ENCODE measurements at places on chromosomes 1 and 21.

GRCh38 chr1:38064197-38064903 lies 17.8 kb upstream of the POU3F1 start:
- DNase-seq: no peak

DNA sequence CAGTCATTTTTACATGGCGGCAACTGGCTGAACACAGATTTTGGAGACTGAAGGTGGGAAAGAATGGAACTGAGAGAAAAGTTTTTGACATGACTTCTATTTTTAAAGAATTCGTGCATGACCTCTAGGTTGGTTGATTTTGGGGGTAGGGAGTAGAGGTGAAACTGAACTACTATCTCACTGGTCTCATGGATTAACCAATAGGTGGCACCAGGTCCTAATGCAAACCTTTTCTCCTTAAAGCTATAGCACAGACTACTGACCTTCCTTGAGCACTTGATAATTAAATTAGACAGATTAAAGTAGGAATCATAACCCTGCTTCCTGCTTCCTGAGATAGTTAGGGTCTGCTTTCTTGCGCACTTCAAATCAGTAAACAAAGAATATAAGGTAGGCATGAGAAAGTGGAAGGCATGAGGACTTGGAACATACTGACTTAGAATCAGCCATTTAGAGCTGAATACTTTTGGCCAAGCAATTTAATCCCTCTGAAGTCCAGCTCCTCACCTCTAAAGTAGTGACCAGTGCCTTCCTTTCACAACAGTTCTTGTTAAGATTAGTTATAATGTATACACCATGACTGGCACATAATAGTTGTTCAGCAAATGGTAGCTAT lies 206.0 kb downstream of the CENPF start:
- DNase-seq: no peak

DNA sequence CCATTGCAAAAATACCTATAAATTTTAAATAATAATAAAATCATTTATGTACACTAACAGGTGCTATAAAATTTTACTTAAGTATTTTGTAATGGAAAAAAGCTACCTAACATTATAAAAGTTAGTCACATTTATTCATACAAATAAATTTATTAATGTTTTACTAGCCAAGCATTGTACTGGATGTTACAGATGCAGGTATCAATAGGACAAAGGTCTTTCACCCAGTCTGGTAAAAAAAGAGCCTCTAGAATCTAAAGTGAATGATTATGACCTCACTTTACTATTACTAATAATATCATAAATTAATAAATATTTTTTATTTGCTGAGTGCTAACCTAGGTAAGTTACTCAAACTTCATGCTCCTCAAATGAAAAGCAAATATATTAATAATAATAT lies 170.6 kb downstream of the KCNT2 start:
- no peak for DNase-seq

GRCh38 chr1:14323568-14324247 lies 274.8 kb upstream of the KAZN start:
- no peak for DNase-seq

- DNase-seq: no peak
These were observed 3.2 kb downstream of the NOS1AP start for GRCh38 chr1:162072740-162073139.

DNA sequence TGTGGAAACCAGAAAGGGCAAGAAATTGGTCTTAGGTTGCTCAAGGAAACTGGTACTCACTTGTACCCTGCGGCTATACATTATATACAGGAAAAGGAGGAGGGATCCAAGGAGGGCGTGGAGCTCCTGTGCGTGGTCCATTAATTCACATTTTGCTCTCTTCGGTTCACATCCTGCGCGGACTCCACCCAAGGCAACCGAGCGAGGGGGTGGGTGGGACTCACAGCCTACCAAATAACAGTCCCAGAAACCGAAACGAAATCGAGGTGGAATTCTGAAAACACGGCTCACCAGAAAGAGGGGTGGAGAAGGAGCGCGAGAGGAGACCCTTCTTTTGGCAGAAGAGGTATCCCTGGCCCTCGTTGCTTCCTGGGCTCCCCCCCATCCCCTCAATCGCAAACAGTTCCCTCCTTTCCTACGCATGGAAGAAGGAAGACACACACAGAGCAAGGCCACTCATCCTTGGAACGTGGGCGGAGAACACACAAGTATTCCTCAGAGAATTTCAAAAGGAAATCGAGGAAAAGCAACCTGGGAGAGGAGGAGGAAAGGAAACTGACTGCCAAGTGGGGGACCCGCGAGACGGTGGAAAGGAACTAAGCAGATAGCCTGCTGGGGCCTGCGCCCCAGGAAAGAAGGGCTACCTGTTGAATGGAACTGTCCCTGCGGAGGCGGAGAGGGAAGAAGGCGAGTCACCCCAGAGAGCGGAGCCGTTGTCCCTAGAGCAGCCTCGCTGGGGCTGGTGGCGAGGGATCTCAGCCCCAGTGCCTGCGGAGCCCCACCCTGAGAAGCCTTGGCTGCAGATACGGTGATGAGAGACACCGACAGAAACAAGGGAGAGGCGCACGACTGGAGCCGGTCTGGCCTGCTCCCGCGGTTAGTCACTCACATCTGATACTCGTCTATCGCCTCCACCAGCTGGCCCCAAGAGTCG lies 705 bp downstream of the AIDA start:
- DNase-seq: peak; percentile 51

- peak; percentile 84 for DNase-seq
These were observed 6.7 kb upstream of the FAM167B start for GRCh38 chr1:32240140-32240951.

DNA sequence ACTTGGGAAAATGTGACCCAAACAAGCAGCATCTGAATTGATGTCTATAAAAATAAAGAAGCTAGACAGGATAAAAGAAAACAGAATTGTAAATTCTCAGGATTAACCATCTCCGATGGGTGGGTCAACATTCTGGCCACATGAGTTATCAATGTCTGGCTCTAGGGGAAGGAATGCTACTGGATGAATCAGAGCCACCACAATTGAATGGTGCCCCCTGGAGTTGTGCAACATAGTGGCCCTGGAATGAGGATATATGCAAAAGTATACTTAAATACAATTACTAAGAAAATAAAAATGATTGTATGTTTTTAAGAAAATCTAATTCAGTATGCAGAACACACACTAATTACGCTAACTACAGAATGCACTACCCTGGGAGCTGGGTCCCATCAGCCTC lies 185.6 kb downstream of the TGFBR3 start:
- no peak for DNase-seq

DNA sequence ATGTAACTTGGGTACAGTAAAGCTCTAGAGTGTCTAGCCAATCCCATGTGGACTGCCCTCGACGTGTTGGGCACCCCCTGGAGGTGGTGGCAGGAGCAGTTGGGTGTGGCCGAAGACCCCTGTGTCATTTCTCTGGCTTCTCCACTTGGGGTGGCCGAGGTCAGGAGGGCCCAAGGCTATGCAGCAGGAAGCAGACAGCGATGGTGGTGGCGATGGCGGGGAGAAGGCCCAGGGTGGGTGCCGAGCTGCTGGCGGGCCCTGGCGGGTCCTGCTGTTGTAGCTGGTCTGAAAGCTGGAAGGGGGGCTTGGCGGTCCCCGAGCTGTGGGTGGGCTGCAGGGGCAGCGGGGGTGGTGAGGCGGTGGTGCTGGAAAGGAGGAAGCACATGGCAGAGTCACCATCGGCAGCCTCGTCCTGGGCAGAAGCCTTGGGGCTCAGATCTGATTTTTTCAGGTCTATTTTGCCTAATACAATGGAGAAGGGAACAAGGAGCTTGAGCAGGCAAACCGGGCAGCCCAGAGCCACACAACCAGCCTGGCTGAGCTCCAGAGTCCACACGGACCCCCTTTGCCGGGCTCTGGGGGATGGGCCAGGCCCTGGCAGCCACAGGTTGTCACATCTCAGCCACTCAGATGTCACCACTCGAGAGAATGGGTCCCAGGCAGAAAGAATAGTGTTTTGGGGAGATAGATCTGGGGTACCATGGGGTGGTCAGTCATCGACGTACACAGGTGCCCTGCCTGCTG lies 231.3 kb downstream of the TRABD2B start:
- no peak for DNase-seq

Data from uterus (tissue), 4 donors.